Endodermal cell (in vitro differentiated cells): ENCODE measurements at places on chromosomes 5 and 9. TPM values are rescaled to one million over a fixed set of nuclear protein-coding genes. Genes with fewer than 3 reads are reported as not detected.

DNA sequence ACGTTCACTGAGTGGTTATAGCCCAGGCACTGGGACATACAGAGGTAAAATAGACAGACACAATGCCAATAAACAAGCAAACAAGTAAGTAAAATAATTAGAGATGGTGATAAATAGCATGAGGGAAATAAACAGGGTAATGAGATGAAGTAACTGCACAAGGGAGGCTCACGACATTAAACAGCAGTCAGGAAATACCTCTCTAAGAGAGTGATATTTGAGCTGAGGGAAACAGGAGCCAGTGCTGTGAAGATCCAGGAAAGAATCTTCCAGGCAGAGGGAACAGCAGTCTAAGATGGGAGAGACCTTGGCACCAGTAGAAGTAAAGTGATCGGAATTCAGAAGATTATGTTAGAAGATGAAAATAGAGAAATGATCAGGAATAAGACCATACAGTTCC, 279.4 kb downstream of the HINT1 start:
- H3K4me3 ChIP-seq, result no peak overlapping the region
- no peak overlapping the region for H3K27ac ChIP-seq
- H3K27me3 ChIP-seq, result no peaks in the 10 kb centered on the region
- H3K4me1 ChIP-seq, result no peaks in the 10 kb centered on the region
- H3K36me3 ChIP-seq, result no peaks in the 10 kb centered on the region

GRCh38 chr5:159619826-159620225, 289.5 kb upstream of the IL12B start:
- DNase-seq, result peak; percentile 58
- H3K27ac ChIP-seq, result no peak overlapping the region
- no peak overlapping the region for H3K4me3 ChIP-seq
- no peaks in the 10 kb centered on the region for H3K36me3 ChIP-seq

DNA sequence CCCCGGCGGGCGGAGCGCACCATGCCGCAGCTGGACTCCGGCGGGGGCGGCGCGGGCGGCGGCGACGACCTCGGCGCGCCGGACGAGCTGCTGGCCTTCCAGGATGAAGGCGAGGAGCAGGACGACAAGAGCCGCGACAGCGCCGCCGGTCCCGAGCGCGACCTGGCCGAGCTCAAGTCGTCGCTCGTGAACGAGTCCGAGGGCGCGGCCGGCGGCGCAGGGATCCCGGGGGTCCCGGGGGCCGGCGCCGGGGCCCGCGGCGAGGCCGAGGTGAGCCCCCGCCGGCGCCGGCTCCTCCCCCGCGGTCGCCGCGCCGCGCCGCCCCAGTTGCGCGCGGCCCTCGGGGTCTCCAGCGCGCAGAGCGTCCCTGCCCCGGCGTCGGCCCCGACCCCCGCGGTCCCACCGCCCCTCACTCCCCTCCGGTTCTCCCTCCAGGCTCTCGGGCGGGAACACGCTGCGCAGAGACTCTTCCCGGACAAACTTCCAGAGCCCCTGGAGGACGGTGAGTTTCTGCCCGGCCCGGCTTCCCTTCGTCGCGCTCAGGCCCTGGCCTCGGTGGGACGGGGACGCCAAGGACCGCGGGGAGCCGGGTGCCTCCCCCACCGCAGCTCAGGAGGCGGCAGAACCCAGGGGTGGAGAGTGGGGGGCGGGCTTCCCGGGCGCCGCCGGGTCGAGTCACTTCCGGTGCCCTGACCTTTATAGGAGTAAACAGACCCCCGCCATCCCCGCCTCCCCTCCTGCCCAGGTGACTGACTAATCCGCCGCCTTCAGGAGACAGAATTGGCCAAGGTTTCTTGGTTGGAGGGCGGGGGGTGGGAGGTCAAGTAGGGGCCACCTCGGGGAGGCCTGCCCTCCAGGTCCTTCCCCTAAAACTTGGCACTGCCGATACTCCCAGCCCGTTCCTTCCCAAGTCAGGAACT, 665 bp downstream of the TCF7 start:
- H3K36me3 ChIP-seq, result peaks cover 23% of the 10 kb centered on the region
- peak; percentile 94 for DNase-seq
- H3K4me3 ChIP-seq, result peak overlapping the region; percentile 76
- H3K27me3 ChIP-seq, result no peaks in the 10 kb centered on the region

- H3K36me3 ChIP-seq, result no peaks in the 10 kb centered on the region
- H3K4me1 ChIP-seq, result no peaks in the 10 kb centered on the region
- no peak overlapping the region for H3K4me3 ChIP-seq
- no peaks in the 10 kb centered on the region for H3K27me3 ChIP-seq
- DNase-seq, result peak; percentile 85
- no peak overlapping the region for H3K27ac ChIP-seq
Measured at GRCh38 chr9:88660611-88661010, 125.6 kb downstream of the NXNL2 start.

DNA sequence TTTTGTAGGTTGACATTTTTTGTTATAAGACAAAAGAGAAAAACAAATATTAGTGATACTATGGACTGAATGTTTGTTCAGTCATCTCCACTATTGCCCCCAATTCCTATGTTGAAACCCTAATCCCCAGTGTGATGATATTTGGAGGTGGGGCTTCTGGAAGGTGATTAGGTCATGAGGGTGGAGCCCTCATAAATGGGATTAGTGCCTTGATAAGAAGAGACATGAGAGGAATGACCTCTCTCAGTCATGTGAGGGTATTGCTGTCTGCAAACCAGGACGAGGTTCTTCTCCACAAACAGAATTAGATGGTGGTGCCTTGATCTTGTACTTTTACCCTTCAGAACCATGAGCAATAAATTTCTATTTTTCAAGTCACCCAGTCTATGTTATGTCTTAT, 34.5 kb upstream of the KLF9 start:
- H3K4me3 ChIP-seq, result no peak overlapping the region
- DNase-seq, result no peak
- H3K4me1 ChIP-seq, result no peaks in the 10 kb centered on the region

GRCh38 chr5:36300927-36301540, 668 bp downstream of the RANBP3L start:
- no peaks in the 10 kb centered on the region for H3K4me1 ChIP-seq
- no peaks in the 10 kb centered on the region for H3K36me3 ChIP-seq
- no peak overlapping the region for H3K27ac ChIP-seq
- H3K4me3 ChIP-seq, result no peak overlapping the region

DNA sequence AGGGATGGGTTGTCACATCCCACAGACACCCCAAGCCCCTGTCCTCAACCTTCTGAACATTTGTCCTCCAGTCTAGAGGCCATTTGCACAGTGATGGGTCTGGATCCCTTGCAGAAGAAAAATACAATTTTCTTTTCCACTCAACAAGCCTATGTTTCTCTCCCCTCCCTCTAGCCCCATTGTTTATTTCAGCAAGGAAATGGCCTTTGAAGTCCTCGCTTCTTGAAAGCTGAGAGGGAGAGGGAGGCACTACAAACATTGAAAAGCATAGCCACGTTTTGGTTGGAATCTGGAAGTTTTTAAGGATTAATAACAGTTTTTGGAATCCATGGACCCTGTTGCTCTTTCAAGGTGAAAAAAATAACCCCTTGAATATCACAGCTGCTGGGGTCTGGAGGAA, 24.0 kb upstream of the ARSI start:
- H3K4me3 ChIP-seq, result no peak overlapping the region
- H3K27me3 ChIP-seq, result no peaks in the 10 kb centered on the region
- no peak for DNase-seq
- H3K36me3 ChIP-seq, result no peaks in the 10 kb centered on the region
- H3K27ac ChIP-seq, result no peak overlapping the region

GRCh38 chr5:50700706-50701105, 34.3 kb downstream of the PARP8 start:
- H3K36me3 ChIP-seq, result no peaks in the 10 kb centered on the region
- H3K4me3 ChIP-seq, result no peak overlapping the region
- no peaks in the 10 kb centered on the region for H3K4me1 ChIP-seq
- no peak for DNase-seq

GRCh38 chr9:96006961-96007360, 131.5 kb downstream of the ERCC6L2 start:
- no peak overlapping the region for H3K4me3 ChIP-seq
- H3K4me1 ChIP-seq, result no peaks in the 10 kb centered on the region

DNA sequence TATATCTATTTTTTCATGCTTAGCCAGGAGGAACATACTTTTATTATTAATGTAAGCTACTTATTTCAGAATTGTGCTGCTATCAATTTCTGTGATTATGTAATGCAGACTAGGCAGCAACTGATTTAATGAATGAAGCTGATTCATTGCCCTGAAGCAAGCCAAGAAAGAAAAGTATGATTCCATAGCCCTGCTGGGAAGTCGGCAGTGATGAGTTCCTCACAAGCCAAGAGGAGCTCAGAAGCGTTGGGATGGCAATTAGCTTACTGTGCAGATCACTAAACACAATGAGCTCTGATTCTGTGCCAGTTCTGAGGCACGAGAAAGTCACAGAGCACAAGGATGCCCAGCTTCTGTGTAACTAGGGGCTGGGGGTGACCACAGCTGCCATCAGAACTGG, 254.3 kb upstream of the KLF9 start:
- no peak overlapping the region for H3K4me3 ChIP-seq
- no peak for DNase-seq
- H3K27ac ChIP-seq, result no peak overlapping the region

GRCh38 chr5:172063463-172064235, 57.2 kb upstream of the FBXW11 start:
- no peaks in the 10 kb centered on the region for H3K4me1 ChIP-seq
- H3K36me3 ChIP-seq, result no peaks in the 10 kb centered on the region
- peak overlapping the region; percentile 60 for H3K27ac ChIP-seq

The NTNG2 gene
- total RNA-seq, result 0.36 to 1.3 TPM (median 1.3 TPM) in 3 replicates

The PCDHGA1 gene
- total RNA-seq, result 1.8 and 2.2 TPM in 2 replicates

The IFNK gene
- total RNA-seq, result not detected in 3 replicates
